Left ventricle myocardium superior (tissue), 1 donor: ENCODE measurements at places on chromosomes 16 and 17. TPM values are rescaled to one million over a fixed set of nuclear protein-coding genes. Genes with fewer than 3 reads are reported as not detected.
A peak's percentile ranks its signal among the peaks of the same experiment; 100 is the strongest.

DNA sequence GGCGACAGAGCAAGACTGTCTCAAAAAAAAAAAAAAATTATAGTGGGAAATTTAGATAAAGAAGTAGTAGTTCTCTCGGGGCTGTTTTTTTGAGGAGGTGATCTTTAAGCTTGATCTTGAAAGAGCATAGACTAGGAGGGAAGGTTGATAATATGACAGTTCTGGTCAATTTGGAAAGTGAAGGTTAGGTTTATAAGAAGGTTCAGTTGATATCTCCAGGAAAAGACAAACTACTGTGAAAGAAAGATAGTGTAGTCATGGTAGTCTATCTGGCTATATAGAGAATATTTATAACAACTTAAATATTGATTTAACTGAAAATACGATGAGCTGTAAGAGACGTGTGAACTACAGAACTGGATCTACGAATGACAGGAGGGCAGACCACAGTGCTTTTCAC lies 3.1 kb downstream of the ATF7IP2 start:
- no peak for DNase-seq

- DNase-seq = no peak
These were observed 135.5 kb upstream of the WSB1 start for GRCh38 chr17:27158382-27158781.

DNA sequence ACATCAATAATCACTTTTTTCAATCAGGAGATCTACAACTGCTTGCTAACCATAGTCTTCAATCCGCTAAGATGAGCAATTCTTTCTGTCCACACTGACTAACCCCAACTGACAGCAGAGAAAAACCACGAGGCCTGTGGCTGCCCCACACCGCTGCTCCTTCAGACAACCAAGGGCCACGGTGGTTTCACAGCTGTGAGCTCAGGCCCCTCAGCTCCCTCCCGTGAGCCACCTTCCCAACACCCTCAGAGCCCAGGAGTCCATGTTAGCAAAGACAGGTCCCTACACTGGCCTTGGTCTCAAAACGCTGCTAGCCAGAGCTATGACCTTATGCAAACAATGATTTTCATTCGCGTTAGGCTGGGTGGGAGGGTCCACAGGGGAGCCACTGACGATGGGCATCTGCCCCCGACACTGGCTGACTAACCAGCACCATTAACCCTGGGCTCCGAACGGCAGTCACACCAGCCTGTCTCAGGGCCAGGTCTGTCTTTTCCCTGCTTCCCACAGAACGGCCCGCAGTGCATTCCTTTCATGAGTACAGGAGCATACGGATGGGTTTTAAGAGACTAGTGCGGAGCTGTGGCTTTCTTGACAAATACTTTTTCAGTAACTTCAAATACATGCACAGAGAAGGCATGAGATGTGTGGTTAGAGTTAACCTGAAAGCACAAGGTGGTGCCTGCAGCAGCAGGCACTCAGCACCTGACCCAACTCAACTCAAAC lies 67.3 kb downstream of the ANKRD11 start:
- DNase-seq = no peak

- DNase-seq = no peak
These were observed 209.6 kb upstream of the NLRP1 start for GRCh38 chr17:5793899-5794298.

- peak; percentile 63 for DNase-seq
These were observed 81.3 kb downstream of the CBLN1 start for GRCh38 chr16:49200223-49200820.

GRCh38 chr17:56918916-56919315 lies 5.1 kb upstream of the TRIM25 start:
- DNase-seq = no peak

DNA sequence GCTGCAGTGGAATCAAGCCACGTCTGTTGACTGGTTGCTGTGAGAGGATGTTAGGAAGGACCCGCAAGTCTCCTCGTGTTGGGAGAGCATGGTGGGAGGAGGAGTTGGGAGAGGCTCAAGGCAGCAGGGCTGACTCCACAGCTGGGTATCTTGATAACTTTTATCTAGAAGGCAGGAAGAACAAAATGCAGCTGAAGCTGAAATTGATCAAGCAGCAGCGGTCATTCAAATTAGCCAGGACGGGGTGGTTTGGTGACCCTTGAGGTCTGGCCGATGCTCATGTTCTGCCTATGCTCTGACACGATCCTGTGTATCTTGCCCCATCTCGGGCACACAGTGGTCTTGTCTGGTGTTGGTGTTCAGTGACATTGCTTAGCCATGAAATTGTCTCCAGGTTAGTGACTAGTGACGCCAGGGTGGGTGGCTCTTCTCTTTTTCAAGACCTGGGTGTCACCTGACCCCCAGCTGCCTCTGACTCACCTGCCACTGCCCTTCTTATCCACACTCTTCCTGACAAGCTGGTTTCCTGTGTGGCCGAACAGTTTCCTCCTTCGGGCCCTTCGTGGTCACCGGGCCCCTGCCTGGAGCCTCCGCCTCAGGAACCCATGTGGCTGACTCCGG lies 19.1 kb downstream of the NPTX1 start:
- DNase-seq = no peak

DNA sequence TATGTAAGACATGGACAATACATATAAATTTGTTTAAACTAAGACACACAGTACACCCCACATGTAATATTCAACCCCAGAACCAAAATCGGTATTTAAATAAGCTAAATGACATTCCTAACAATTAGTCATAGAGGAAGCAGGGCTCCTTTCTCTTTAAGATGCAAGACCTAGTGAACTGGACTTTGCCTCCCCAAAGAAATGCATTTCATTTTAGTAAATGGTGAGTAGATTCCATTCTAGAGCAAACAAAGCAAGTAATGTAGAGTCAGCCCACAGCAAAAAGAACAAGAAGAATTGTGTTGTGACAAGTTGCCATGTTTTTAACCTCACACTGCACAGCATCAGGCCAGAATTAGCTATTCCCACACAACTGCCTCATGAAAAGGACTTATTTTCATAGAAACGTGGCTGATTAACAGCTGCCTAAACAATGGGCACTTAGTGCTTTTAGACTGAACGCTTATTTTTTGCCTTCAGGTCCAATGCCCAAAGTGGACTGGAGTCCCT lies 14.4 kb downstream of the DNAJC7 start:
- DNase-seq = no peak

GRCh38 chr17:50048988-50049387 lies 6.9 kb upstream of the ITGA3 start:
- no peak for DNase-seq

GRCh38 chr16:730666-731509 lies 4.0 kb downstream of the HAGHL start:
- no peak for DNase-seq

GRCh38 chr16:86556576-86556975 lies 1.5 kb upstream of the MTHFSD start:
- DNase-seq = no peak

DNA sequence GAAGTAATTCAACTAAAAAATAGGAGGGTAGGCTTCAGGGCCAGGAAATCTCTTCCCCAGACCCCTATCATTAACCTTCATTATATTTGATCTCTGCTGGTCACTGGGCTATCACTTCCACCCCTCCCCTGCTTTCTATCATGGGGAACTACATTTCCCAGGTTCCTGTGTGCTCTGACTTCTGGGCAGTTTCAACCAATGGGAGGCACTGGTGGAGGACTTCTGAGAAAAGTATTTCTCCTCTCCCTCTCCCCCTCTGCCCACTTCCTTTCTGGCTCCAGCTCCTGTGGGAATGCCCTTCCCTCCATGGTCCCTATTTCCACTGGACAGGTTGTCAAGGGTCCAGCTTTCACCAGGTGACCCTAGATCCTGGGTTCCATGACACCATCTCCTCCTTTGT lies 364.4 kb downstream of the C16orf95 start:
- DNase-seq = no peak

GRCh38 chr16:8310323-8310722 lies 280.0 kb downstream of the TMEM114 start:
- DNase-seq = no peak

DNA sequence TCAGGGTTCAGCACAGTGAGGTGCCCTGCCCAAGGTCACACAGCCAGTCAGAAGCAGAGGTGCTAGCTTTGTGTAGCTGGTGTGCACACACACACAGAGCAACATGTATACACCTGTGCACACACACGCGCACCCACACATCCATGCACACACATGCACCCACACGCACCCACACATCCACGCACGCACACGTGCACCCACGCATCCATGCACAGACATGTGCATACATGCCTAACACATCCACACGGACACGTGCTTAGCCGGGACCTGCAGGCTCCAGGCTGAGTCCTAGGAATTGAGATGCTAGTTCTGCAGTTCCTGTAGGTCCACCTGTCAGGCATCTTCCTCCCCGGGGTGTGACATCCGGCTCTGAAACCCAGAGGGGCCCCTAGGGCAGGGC lies 13.0 kb upstream of the DPEP1 start:
- no peak for DNase-seq

GRCh38 chr17:16027708-16028584 lies 28.3 kb downstream of the TTC19 start:
- no peak for DNase-seq

GRCh38 chr16:57016301-57016700 lies 26.9 kb downstream of the NLRC5 start:
- DNase-seq = no peak

DNA sequence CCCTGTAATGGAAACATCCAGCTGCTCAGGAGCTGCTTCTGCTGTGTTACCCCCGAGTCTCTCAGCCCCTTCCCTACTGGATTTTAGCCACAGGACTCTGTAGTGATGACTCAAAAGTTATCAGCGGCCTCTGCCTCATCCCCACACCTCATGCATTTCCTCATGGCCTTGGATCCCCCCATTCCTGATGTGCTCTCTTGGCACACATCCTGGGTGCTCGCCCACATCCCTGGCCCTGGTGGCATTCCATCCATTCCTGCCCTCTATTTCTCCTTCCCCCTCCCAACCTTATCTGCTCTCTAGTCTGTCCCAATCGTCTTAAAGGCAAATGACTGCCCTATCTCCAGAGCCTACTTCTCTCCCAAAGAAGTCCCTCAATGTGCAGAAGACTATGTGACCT lies 24.6 kb downstream of the MARF1 start:
- DNase-seq = no peak

DNA sequence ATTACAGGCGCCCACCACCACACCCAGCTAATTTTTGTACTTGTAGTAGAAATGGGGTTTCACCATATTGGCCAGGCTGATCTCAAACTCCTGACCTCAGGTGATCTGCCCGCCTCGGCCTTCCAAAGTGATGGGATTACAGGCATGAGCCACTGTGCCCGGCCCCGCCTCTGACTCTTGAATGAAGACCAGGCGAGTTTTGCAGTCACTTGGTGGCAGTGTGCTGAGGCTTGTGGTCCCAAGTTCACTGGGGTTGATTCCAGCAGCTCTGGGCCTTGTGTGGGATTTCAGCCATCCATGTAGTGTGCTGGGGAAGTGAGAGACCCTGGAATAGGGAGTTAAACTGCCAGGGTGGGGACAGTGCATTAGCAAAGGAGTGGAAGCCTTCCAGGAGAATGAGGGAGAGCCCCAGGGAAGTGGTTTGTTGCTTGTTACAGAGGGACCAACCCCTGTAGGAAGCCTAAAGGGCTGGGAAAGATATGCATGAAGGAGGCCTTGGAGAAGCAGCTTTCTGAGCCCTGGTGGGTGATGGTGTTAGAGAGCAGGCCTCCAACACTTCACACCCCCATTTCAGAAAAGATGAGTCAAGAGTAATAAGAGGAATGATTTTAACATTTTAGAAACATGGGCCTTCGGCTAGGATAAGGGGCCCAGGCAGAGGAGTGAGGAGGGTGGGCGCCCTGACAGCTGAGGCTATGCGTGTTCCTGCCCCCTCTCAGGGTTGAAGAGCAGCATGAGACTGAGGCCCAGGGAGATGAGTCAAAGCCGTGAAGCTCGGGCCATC lies 14.5 kb downstream of the PSKH1 start:
- DNase-seq = no peak

DNA sequence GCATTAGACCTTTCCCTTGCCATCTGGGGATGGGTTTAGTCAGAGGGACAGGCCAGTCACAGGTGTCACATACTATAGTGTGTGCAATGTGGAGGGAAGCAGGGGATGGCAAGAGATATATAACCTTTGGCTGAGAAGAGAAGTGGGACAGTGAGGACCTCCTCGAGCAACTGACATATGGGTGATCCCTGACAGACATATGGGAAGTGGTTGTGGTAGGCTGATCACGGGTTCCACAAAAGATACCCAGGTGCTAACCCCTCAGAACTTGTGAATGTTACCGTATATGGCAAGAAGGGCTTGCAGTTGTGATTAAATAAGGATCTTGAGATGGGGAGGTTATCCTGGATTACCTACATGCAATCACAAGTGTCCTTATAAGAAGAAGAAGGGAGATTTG lies 188.1 kb upstream of the MPHOSPH6 start:
- DNase-seq = no peak

- no peak for DNase-seq
These were observed 27.2 kb upstream of the CEP20 start for GRCh38 chr16:15915555-15916081.

GRCh38 chr17:57578608-57579225 lies 166.4 kb downstream of the CCDC182 start:
- DNase-seq = no peak

RAB26 gene
- 1.7 TPM for total RNA-seq

CCDC102A gene
- 13.2 TPM for total RNA-seq

MYL11 gene
- total RNA-seq = not detected

HCRT gene
- total RNA-seq = not detected

SLFN14 gene
- total RNA-seq = not detected

GP2 gene
- not detected for total RNA-seq

EXOC7 gene
- 82.2 TPM for total RNA-seq

C17orf50 gene
- not detected for total RNA-seq

ARL16 gene
- total RNA-seq = 12.0 TPM

AHSP gene
- not detected for total RNA-seq
